ENCODE measurements at places on chromosomes 16 and 17.

- no peak for DNase-seq
Measured at GRCh38 chr17:80800481-80801391, 190.9 kb upstream of the CHMP6 start.

DNA sequence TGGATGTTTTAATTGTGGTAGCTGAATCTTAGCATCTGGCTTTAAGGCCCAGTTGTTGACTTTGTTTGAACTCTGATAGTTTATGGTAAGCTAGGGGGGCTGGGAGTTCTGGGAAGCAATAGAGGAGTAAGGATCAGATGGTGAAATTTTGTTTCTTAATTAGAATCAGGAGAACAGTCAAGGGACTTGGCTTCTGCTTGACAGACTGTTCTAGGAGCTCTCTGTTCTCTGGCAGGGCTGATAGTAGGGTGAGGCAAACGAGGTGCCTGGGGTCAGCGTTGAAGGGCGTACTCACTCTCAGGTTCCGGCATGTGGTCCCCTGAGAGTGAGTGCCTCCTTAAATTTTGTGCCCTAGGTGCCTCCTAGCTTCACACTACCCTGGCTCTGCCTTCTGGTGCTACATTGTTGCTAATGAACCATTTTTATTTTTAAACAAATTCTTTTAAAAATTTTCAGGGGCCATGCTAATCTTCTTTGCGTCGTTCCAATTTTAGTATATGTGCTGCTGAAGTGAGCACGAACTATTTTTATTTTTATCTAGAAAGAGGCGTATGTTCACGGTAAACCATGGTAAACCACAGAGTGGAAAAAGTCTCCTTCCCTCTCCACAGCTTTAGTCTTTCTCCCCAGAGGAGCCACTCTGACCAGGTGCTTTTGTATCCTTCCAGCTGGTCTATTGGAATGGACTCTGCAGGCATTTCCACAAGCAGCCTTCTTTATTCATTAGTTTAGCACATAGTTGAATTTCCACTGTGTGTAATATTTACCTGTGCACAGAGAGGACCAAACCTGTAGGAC is 19.7 kb downstream of the SLC7A6 start:
- no peak for DNase-seq

DNA sequence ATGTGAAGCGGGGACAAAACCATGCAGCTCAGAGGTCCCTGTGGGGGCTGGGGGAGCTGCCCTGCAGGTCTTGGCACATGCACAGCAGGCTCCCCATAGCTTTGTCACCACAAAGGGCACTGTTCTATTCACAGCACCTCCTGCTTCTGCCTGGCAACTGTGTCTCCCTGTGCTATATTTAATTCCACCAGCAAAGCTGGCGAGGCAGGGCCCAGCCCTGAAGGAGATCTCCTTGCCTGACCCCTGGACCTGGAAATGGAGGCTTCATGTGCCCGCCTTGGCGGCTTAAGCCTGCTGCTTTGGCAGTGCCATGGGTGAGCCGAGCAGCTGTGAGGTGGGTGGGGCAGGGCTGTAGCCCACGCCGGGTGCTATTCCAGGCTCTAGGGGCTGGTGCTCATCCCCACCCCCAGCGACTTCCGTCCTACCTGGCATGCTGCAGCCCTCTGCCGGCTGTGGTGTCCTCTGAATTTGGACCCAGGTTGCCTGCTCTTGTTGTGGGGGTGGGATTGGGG is 6.8 kb downstream of the LDHD start:
- no peak for DNase-seq

GRCh38 chr16:56675685-56676210 is 6.1 kb downstream of the MT1H start:
- DNase-seq: no peak

- DNase-seq: peak; percentile 47
Measured at GRCh38 chr16:21608639-21609328, 9.4 kb downstream of the METTL9 start.

- DNase-seq: no peak
Measured at GRCh38 chr17:27622986-27623385, 8.0 kb upstream of the LGALS9 start.

DNA sequence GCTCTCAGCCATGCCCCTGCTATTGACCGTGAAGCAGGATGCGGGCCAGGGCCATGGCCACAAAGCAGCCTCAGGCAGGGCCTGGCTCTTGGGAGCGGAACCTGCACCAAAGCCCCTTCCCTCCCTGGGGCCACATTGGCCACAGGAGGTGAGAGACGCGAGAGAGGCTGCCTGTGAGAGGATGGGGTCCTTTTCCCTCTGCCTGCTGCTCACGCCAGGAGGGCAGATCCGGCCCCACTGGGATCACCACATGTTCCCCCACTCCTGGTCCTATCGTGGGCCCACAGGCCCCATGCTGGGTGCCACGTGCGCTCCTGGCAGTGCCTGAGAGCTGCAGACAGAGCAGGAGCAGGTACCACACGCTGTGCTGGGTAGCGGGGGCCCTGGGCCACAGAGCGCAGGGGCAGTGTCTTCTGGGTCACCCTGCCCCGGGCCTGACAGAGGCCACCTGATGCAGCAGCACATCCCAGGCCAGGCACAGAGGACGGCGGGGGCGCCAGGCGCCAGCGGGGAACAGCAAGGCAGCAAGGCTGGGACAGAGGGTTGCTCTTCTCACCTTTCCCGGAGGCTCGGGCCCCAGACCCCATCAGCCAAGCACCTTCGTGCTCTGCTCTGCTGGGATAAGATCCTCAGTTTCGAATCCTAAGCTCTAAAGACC is 9.2 kb upstream of the NUDT16L1 start:
- DNase-seq: no peak

- peak; percentile 9 for DNase-seq
Measured at GRCh38 chr16:1105888-1106620, 10.0 kb upstream of the C1QTNF8 start.

GRCh38 chr17:67628580-67629013 is 89.1 kb upstream of the NOL11 start:
- DNase-seq: no peak

GRCh38 chr17:35245196-35245486 is 2.3 kb downstream of the SLFN5 start:
- DNase-seq: no peak

DNA sequence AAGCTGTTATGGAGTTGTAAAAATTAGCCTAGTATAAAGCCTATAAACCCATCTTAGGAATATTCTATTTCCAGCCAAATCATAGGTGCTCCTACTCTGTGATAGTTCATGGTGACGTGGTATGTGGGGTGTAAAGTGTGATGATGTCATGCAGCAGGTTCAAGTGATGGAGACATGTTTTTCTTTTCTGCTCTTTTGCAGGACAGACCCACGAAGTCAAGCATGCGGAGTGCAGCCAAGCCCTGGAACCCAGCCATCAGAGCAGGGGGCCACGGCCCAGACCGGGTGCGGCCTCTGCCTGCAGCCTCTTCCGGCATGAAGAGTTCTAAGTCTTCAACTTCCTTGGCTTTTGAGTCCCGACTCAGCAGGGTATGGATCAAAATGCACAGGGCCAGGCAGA is 87.3 kb downstream of the SPECC1 start:
- no peak for DNase-seq

- DNase-seq: no peak
Measured at GRCh38 chr17:81063106-81064093, 28.4 kb downstream of the BAIAP2 start.

DNA sequence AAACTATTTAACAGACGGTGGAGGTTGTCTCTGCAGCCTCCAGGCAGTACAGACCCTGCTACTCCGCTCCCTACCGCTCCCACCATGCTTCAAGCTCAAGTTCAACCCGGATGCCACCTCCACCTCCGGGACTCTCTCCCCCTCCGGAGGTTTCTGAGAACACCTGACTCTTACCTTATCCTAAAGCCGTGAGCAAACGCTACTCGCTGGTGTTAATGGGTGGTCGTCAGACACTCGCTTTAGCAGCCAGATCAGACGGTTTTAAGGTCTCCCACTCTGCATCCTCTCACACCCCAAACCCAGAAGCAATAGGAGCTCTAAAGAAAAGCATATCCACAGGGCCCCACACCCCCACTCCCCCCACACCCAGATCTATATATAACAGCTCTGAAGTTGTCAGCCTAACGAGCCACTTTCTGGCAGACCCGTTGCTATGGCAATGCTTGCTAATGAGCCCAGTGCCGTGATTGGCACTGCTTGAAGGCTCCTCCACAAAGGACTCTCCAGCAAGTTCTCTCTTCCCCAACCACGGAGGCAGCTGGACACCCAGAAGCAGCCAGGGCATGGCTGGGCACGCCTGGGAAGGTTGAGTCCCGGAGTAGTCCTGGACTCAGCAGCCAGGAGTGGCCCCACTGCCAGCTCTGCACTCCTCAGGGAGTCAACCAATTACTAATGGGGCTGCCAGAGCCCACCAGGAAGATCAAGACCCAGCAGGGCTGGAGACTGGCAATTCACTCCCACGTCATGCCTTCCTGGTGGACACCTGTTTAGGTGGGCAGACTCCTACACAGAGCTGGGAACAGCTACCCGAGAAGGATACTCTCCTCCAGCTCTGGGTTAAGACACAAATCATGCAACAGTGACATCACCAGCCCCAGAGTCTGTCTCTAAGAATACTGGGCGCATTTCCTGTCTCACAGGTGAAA is 121.2 kb upstream of the RCVRN start:
- no peak for DNase-seq

- no peak for DNase-seq
Measured at GRCh38 chr16:49839017-49839825, 16.7 kb downstream of the ZNF423 start.

DNA sequence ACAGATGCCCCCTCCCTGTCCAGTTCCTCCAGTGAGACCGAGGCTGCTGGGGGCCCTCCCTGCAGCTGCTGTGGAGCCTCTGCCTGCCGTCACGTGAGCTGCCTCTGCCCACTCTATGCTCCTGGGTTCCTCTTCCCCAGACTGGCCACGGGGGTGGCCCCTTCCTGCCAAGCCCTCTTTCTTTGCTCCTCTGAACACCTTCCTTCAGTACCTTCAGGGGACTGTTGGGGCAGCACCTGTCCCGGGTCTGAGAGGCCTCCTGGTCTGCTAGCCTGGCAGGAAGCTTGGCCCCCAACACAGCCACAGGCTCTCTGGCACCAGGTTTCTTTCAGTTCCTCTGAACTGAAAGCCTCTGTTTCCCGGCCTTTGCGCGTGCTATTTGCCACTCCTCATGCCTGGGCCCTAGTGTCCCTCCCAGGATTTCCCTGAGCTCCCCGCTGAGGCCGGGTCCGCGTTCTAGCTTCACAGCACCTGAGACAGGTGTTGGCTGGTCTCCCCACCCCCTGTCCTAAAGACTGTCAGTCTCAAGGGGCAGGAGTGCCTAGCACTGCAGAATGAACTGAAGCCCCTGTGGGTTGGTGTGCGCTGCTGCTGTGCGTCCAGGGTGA is 6.6 kb upstream of the ATP6V0C start:
- DNase-seq: no peak

GRCh38 chr17:28895794-28896447 is 1.6 kb downstream of the FLOT2 start:
- DNase-seq: no peak

DNA sequence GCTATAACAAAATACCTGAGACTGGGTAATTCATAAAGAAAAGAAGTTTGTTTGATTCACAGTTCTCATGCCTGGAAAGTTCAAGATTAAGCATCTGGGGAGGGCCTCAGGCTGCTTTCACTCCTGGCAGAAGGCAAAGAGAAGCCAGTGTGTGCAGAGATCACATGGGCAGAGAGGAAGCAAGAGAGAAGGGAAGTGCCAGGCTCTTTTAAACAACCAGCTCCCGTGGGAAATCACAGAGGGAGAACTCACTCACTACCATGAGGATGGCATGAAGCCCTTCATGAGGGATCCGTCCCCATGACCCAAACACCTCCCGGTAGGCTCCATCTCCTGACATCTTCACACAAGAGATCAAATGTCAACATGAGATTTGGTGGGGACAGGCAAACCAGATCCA is 501.6 kb downstream of the MAF start:
- DNase-seq: no peak

DNA sequence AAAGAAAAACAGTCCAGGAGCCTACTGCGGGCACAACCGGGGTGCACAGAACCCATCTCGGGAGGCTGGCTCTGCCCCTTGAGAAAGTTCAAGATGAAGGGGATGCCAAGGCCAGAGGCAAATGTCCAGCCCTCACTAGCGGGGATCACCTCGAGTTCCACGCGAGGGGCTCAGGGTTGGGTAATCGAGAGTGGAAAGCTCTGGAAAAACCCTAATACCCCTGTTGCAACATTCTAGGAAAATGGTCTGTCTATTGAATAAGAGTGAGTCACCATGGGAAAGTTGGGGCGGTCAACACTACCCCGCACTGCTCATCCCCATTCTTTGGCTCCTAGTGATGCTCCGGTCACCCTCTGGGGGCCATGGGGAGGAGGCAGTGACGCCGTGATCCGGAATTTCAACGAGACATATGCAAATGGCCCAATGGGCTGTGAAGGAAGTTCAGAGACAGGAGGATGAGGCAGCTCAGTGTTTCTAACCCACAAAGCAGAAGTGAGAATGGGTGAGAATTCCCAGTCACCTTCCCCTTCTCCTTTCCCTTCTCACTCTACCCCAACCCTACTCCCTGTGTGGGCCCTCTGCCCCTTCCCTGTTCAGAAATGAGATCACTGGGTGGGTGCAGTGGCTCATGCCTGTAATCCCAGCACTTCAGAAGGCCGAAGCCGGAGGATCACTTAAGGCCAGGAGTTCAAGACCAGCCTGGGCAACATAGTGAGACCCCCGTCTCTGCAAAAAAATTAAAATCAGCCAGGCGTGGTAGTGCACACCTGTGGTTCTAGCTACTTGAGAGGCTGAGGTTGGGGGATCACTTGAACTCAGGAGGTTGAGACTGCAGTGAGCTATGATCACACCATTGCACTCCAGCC is 22.4 kb downstream of the SOCS3 start:
- peak; percentile 19 for DNase-seq

- no peak for DNase-seq
Measured at GRCh38 chr16:27240948-27241531, 27.5 kb downstream of the NSMCE1 start.

DNA sequence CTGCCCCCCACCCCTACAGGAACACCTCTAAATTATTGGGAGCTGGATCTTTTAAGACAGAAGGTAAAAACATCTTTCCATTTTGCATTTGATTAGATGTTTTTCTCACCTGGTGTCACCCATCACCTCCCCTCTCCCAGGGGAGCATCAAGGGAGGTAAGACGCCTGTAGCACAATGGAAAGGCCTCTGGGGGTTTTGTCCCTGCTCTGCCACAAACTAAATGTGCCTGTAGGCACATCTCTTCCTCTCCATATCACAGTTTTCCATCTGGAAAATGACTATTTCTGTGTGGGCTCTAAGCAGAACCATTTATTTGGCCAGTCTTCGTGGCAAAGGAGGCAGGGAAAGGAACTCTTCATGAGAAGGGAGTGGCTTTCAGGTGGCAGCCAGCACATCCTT is 76.6 kb downstream of the GNAO1 start:
- DNase-seq: no peak

GRCh38 chr16:11679250-11679649 is 11.0 kb downstream of the SNN start:
- no peak for DNase-seq

GRCh38 chr17:57672971-57673370 is 72.1 kb downstream of the CCDC182 start:
- DNase-seq: no peak

Data from GDM1 (cell line).